Posterior vena cava (tissue), 2 donors: ENCODE measurements at places on chromosomes 5 and 9. TPM values are rescaled to one million over a fixed set of nuclear protein-coding genes. Genes with fewer than 3 reads are reported as not detected.

- DNase-seq, result no peak
Measured at GRCh38 chr9:76294301-76294700, 99.9 kb downstream of the RFK start.

GRCh38 chr9:134485653-134486052, 155.9 kb upstream of the COL5A1 start:
- peak; percentile 19 for DNase-seq

GRCh38 chr9:119137479-119137878, 231.8 kb downstream of the BRINP1 start:
- no peak for DNase-seq

DNA sequence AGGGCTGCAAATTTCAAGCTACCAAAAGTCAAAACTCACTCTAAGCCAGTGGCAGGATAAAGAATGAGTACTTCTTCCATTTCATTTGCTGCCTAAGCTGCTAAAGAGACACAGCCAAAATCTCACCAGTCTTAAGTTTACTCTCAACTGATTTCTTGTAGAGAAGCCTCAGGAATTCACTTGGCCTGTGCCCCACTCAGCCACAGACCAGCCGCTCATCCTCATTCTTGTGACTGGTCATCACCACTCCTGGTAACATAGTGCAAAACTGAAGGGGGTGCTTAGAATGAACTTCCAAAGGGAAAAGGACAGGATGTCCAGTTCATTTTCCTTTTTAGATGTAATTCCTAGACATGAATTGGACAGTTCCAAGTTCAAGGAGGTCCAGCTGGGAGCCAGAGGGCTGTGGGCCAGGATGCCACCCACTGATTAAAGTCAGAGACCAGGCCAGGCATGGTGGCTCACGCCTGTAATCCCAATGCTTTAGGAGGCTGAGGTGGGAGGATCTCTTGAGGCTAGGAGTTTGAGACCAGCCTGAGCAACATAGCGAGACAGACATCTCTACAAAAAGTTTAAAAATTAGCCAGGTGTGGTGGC, 72.7 kb upstream of the RANBP3L start:
- no peak for DNase-seq

Gene GHR
- total RNA-seq, result 11.4 TPM

Gene C1QTNF3
- total RNA-seq, result 11.9 TPM

Gene SV2C
- 0.05 TPM for total RNA-seq
